Transverse colon (tissue), 4 donors: ENCODE measurements at places on chromosomes 4 and X.

GRCh38 chrX:124488412-124489161 is 142.2 kb downstream of the SH2D1A start:
- no peak for DNase-seq

DNA sequence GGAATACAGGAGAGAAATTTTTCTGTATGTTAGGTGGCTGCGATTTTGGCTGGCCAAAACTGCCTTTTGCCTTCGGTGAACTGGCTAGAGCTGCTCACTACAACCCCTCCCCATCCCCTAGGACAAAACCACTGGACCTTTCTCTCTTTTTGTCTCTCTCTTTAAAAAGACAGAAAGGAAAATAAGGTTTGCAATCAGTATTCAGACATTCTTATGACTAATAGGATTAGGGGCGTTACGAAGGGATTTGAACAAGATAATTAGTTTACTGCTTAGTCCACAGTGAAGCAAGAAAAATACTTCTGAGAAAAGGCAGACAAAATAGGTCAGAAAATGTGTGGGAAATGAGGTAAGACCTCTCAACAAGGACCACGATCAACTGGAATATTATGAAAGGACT is 180.4 kb downstream of the SLIT2 start:
- DNase-seq: no peak

GRCh38 chr4:81838586-81838985 is 366.9 kb upstream of the RASGEF1B start:
- DNase-seq: no peak

DNA sequence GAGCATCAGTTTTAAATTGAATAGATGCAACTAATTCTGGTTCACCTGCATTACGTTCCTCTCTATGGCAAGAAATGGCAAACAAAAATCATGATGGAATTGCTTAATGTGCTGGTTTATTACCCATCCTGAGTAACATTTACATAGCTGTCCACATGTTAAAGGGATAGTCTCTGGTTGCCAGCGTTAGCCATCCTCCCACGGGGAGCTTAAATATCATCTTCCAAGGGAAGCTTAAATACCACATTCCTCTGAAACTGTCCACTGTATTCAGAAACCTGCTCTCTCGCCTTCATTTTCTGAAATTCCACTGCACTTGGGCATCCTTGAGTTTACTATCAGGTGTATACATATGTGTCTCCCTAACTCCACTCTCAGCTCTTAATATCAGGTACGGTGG is 586.6 kb downstream of the TLL1 start:
- DNase-seq: no peak

GRCh38 chr4:121009578-121010478 is 62.5 kb downstream of the NDNF start:
- no peak for DNase-seq

DNA sequence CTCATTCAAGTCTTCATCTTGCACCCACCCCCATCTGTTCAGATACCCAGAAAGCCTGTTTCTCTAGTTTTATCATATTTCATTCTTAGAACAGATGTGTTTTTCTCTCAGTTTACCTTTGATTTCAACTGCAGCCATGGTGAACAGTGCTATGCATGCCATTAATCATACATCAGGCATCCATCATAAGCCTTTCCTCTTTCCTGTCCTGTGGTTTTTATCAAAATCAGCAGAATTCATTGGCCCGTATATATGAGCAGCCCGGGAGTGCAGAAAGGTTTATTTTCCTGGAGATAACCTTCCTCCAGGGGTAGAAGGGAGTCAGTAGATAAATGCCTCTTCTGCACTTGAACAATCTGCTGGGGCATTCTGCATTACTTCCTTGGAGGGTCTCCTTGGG is 65.7 kb downstream of the IL21 start:
- DNase-seq: no peak

GRCh38 chr4:52164116-52164515 is 113.0 kb downstream of the SPATA18 start:
- DNase-seq: no peak

GRCh38 chr4:24105327-24106038 is 215.6 kb upstream of the PPARGC1A start:
- DNase-seq: no peak

GRCh38 chr4:4945829-4946228 is 73.4 kb downstream of the CYTL1 start:
- no peak for DNase-seq

- DNase-seq: no peak
Measured at GRCh38 chrX:12329476-12329875, 191.2 kb downstream of the FRMPD4 start.

- DNase-seq: no peak
Measured at GRCh38 chrX:110086916-110087484, 84.1 kb downstream of the TMEM164 start.

GRCh38 chr4:108483079-108483478 is 137.3 kb upstream of the RPL34 start:
- no peak for DNase-seq

- peak; percentile 13 for DNase-seq
Measured at GRCh38 chr4:138981930-138982390, 33.6 kb upstream of the NOCT start.

DNA sequence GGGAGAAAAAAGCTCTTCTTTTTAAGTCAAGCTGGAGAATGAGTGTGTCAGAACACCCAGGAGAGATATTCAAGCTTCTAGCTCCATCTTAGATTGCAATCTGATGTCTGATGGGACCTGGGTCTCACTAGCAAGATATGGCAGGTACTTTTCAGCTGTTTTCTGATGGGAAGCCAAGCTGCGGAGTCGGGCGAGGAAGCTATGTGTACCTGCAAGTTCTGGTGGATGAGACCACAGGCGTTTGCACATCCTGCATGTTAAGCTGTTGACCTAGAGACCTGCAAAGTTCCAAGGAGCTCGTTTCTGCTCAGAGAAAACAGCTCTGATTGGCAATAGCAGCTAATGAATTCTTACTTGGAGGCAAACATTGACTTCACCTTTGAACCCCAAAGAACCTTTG is 167.3 kb upstream of the GATB start:
- DNase-seq: no peak

DNA sequence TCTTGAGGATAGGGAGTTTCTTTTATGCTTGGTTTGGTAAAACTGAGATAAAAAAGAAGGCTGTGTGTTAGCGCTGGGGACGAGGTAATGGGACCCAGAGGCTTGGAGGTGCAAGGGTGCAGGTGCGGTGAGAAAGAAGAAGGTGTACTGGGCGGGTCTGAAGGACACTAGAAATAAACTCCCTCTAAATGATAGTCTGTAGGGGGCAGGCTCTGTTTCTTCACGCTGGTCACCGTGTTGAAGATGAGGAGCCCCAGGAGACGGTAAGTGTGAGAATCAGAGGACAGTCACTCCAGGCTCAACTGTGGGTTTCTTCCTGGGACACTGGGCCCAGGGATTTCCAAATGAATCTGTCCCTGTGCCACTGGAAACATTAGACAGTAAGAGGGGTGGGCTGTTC is 131.4 kb downstream of the SORBS2 start:
- DNase-seq: no peak

DNA sequence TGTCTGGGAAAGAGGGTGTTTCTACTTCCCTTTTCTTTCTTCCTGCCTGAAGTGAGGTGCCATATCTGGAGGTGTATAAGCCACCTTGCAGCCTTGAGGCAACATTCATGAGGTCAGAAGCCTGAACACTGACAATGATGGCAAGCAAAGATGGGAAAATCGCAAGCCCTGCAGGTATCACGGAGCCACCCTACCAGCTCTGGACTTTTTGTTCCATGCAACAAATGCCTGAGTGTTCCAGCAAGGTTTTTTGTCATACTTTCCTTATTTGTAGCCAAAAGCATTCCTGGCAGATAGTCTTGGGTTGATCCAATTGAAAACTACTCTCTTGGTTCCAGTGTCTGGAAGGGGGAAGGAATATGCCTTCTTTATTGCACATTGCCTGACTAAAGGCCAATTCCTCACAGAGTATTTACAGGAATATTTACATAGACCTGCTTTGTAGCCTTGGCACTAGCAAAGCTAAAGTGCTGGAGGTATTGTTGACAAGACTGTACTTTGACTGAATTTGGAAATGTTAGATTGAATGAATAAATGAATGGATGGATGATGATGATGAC is 14.4 kb upstream of the SOD3 start:
- DNase-seq: no peak

DNA sequence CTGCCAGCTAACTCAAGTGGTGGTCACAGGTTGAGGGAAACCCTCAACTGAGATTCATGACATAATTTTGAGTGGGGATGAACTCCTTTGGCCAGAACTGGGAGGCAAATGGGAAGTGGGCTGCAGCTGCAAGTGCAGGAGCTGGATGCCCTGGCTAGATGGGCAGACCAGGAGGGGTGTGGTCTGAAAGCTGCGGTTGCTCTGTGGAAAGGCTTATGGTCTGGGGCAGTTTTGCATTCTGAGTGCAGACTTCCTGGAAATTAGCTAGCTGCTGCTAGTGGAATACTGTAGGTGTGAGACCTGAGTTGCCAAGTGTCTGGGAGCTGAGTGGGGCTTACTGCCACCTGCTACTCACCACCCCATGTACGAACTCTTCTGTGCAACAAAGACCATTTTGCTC is 52.1 kb upstream of the NAP1L2 start:
- no peak for DNase-seq

DNA sequence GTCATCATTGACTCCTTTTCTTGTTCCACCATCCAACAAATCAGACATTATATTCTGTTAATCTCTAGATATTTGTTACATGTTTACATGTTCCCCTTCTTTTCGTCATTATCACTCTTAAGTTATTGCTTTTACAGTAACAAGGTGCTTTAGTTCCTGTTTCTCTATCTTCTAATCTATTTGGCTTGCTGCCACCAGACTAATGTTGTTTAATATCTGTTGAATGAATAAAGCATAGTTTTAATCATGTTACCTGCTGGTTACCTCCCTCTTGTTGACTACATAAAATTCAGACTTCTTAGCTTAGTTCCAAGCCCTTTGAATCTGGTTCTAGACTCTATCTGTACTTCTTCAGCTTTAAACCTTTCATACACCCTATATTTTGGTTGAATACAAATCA is 129.8 kb upstream of the TRIM2 start:
- DNase-seq: no peak

- no peak for DNase-seq
Measured at GRCh38 chrX:43328358-43328946, 327.6 kb upstream of the MAOA start.

GRCh38 chr4:118206627-118207026 is 146.2 kb downstream of the PRSS12 start:
- DNase-seq: no peak

- no peak for DNase-seq
Measured at GRCh38 chr4:130026185-130026584, 930.2 kb downstream of the C4orf33 start.

DNA sequence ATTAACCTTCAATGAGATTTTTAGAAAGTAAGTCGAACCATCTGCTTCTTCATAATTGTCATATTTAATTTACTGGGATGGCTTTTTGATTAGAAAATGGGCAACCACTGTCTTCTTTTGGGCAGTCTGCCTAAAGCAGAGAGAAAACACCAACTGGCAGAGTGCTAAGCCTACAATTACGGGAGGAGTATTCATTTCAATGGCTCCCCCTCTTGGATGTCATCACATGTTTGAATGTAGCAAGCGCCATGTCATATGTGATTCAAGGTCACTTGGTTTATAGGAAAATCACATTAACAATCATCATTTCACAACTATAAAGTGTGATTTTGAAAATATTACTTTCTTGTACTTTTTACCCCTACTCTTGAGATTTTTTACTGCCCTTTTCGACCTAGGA is 261.9 kb downstream of the FRMPD4 start:
- no peak for DNase-seq
